ENCODE measurements at places on chromosomes 6 and 20. TPM values are rescaled to one million over a fixed set of nuclear protein-coding genes. Genes with fewer than 3 reads are reported as not detected.

DNA sequence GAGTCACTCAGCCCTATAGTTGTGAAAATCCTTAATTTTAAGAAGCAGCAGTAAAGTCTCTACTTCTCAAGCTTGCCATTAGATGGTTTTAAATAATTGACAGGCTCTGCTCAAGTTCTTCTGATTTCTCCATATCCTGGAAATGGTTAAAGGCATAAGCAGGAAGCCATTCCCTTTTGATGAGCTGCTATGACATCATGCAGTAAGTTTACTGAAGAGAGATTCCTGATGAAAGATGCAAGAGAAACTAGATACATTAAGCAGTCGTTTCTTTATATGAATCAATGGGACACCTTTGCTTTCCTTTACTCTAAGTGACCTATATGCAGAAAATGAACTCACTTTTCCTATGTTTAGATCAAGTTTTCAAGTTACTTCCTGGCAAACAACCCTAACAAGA lies 9.8 kb downstream of the POPDC3 start:
- no peak overlapping the region for H3K27ac ChIP-seq
- H3K4me3 ChIP-seq, result no peak overlapping the region
- no peaks in the 10 kb centered on the region for H3K4me1 ChIP-seq

CLPSL1 gene
- not detected for total RNA-seq

DNA sequence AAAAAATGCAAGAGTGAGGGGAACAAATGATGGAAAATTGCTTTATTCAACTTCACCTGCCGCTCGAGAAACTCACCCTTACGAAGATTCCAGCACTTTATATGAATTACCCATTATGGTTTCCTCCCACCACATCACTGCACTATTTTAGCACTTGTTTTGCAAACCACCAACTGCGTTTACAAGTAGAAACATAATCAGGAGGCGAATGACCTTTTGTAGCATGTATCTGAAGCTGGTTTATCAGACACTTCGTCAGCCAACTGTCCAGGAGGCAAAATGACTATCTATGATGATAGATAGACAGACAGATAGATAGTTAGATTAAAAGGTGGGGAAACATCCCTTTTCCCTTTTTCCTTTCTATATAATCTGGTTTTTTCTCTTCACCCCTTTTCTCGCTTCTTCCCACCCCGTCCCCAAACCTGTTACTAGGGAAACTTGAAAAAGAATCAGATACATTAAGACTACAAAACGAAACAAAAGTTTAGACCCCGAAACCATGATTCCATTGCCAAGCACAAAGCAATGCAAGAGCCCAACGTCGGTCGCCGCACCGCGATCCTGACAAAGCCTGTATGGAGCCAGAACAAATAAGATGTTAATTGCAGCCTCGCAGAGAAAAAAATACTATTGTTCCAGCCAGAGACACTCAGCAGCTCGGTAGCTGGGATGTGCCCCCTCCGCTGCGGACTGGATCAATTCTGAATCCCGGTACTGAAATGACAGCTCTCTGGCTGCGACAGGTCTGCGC lies 933 bp upstream of the ADGRB3 start:
- DNase-seq, result no peak
- no peaks in the 10 kb centered on the region for H3K27me3 ChIP-seq
- no peaks in the 10 kb centered on the region for H3K4me1 ChIP-seq
- H3K4me3 ChIP-seq, result peak overlapping the region; percentile 62
- H3K27ac ChIP-seq, result peak overlapping the region; percentile 69

CNBD2 gene
- 3.3 TPM for total RNA-seq

GRCh38 chr6:155887421-155887820 lies 431.8 kb upstream of the NOX3 start:
- peaks cover 3% of the 10 kb centered on the region for H3K4me1 ChIP-seq
- H3K27me3 ChIP-seq, result no peaks in the 10 kb centered on the region
- H3K36me3 ChIP-seq, result no peaks in the 10 kb centered on the region

GRCh38 chr20:44938637-44939036 lies 21.6 kb downstream of the TOMM34 start:
- DNase-seq, result no peak
- H3K36me3 ChIP-seq, result no peaks in the 10 kb centered on the region
- peaks cover 3% of the 10 kb centered on the region for H3K4me1 ChIP-seq
- H3K4me3 ChIP-seq, result no peak overlapping the region
- no peak overlapping the region for H3K27ac ChIP-seq

CST2 gene
- total RNA-seq, result not detected

GRCh38 chr20:46930640-46931339 lies 36.1 kb downstream of the EYA2 start:
- no peaks in the 10 kb centered on the region for H3K36me3 ChIP-seq
- no peaks in the 10 kb centered on the region for H3K27me3 ChIP-seq
- no peak overlapping the region for H3K4me3 ChIP-seq
- DNase-seq, result no peak
- H3K27ac ChIP-seq, result no peak overlapping the region
- no peaks in the 10 kb centered on the region for H3K4me1 ChIP-seq

- H3K36me3 ChIP-seq, result no peaks in the 10 kb centered on the region
- H3K4me1 ChIP-seq, result peaks cover 18% of the 10 kb centered on the region
- H3K27ac ChIP-seq, result no peak overlapping the region
- H3K27me3 ChIP-seq, result no peaks in the 10 kb centered on the region
- H3K4me3 ChIP-seq, result peak overlapping the region; percentile 15
Measured at GRCh38 chr20:25310921-25311728, 63.2 kb downstream of the PYGB start.

DNA sequence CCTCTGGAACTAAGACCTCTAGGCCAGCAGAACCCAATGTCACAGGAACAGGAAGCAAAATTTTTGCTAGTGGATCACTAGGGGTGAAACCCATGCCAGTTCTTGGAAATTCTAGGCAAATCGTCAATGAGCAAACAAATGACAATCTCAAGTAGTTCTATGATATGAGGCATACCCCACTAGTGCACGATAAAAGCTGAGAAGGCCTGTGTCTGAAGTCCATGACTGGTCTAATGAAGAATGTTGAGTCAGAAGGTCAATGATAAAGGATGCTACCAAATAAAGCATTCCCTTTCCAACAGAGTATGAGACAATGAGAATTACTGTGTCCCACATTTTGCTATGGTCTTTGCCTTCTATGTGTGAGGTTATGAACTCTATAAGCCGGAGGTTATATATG lies 149.4 kb upstream of the NOX3 start:
- DNase-seq, result no peak
- no peak overlapping the region for H3K4me3 ChIP-seq
- H3K27ac ChIP-seq, result no peak overlapping the region
- no peaks in the 10 kb centered on the region for H3K4me1 ChIP-seq
- no peaks in the 10 kb centered on the region for H3K36me3 ChIP-seq

GRCh38 chr6:9159051-9159450 lies 723.7 kb upstream of the SLC35B3 start:
- H3K36me3 ChIP-seq, result no peaks in the 10 kb centered on the region
- no peak overlapping the region for H3K4me3 ChIP-seq
- H3K27me3 ChIP-seq, result no peaks in the 10 kb centered on the region
- no peak overlapping the region for H3K27ac ChIP-seq
- DNase-seq, result no peak

DNA sequence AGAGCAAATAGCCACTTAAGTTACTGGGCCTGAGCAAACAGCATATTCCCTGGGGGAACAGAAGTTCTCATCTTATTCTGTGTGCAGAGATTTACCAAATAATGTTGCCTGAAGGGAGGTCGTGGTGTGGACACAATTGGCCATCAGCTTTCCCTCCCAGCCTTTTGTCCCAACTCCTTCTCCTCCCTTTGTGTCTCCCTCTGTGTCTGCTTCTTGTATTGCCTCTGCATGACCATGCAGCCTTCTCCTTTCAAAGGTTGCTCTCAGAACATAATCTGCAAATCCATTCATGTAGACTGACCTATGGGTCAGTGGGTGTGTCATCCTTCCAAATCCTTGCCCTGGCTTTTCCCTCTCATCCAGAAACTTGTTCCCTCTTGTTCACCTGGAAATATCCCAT lies 150.3 kb upstream of the INSM1 start:
- DNase-seq, result no peak
- H3K4me3 ChIP-seq, result no peak overlapping the region
- H3K27ac ChIP-seq, result no peak overlapping the region
- H3K27me3 ChIP-seq, result no peaks in the 10 kb centered on the region

DNA sequence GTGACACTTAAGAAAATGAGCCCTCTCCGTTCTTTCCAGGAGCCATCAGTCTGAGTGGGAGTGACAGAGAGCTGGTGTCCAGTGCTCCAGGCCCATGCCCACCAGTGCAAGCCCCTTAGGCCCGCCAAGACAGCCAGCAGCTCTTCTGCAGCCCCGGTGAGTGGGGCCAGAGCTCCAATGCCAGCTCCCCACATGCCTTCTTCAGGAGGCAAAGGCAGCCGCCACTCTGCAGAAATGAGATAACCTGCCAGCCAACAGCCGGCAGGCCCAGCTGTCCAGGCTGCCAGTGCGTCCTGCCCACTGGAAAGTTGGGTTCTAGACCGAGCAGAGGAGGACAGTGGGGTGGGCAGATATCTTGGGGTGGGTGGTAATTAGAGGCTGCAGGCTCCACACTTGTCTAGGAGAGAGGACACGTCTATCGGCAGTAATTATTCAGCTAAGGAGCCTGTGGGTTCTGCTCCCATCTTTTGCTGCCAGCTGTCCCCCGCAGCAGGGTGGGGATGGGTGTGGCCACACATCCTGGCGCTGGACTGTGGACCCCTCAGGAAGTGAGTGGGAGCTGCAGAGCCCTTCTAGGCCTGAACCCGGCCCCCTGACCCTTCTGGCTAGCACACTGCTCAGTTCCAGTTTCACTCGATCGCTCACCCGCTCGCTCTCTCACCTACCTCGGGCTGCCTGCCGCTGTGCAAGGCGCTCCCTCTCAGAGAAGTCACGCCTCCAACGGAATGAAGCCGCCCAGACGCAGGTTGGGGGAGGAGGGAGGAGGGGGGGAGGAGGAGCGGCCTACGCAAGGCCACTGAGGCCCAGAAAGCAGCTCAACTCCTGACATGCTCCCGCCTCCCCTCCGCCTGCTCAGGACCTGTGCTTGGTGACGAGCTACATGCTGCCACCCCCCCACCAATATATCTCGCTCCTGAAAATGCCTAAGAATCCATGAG lies 3.6 kb downstream of the GRM4 start:
- peaks cover 11% of the 10 kb centered on the region for H3K4me1 ChIP-seq
- no peaks in the 10 kb centered on the region for H3K27me3 ChIP-seq
- H3K4me3 ChIP-seq, result no peak overlapping the region
- no peak for DNase-seq
- H3K27ac ChIP-seq, result no peak overlapping the region

DNA sequence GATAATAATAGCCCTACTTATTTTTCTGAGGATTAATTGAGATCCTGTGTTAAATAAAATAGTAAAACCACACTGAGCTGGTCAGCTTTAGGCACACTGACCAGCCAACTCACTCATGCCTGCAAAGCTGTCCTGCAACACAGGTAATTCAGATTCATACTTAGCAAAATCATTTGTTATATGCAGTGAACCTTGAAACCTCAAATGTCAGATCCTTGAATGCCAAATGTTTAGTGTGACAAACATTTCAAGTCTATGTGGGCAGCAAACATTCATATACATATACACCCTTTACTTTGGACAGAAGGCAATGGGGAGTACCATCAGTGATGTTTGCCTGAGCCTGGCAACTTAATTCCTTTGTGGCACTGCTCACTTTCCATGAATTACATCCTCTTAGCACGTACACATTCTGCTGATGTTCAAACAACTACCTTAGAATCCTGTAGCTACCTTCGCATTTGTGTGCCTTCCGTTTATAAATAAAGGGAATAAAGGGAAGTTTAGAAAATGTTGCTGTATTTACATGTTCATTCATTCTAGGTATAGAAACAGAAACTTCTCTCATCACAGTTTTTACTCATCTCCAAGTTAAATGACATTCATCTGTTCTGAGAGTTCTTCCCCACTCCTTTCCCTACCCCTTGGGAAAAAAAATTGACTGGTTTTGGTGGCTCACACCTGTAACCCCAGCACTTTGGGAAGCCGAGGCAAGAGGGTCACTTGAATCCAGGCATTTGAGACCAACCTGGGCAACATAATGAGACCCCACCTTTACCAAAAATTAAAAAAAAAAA lies 140.8 kb downstream of the ZFAND3 start:
- H3K36me3 ChIP-seq, result no peaks in the 10 kb centered on the region
- no peak overlapping the region for H3K4me3 ChIP-seq
- H3K4me1 ChIP-seq, result no peaks in the 10 kb centered on the region
- DNase-seq, result no peak

PRR18 gene
- total RNA-seq, result 0.33 TPM

GHRH gene
- total RNA-seq, result not detected

GRCh38 chr6:137641474-137642077 lies 147.4 kb upstream of the OLIG3 start:
- H3K4me3 ChIP-seq, result no peak overlapping the region

DNA sequence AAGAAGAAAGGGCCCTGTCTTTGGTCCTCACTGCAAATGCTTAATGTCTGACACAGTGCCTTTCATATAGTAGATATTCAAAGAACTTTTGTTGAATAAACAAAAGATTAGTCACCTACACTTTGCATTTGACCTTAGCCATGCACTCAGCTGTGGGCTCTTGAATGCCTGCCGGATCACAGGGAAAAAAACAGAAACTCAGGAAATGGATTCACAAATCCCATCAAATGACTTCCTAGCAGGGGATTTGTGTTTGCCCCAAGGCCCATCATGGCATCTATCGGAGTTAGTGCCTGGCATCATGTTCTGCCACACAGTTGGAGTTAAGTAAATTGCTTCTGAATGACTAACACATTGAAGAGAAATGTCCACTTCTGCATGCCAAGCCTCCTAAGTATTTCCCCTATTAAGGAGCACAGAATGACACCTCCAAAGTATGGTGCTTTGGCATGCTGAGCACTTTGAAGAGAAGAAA lies 72.3 kb upstream of the DST start:
- no peaks in the 10 kb centered on the region for H3K27me3 ChIP-seq
- no peak overlapping the region for H3K27ac ChIP-seq
- no peak for DNase-seq
- H3K4me1 ChIP-seq, result peaks cover 6% of the 10 kb centered on the region
- H3K36me3 ChIP-seq, result no peaks in the 10 kb centered on the region

- H3K4me1 ChIP-seq, result no peaks in the 10 kb centered on the region
- no peaks in the 10 kb centered on the region for H3K27me3 ChIP-seq
- H3K4me3 ChIP-seq, result no peak overlapping the region
- H3K36me3 ChIP-seq, result no peaks in the 10 kb centered on the region
Measured at GRCh38 chr6:39555136-39555535, 170.1 kb downstream of the KIF6 start.

GRCh38 chr6:157380458-157380778 lies 572 bp upstream of the ZDHHC14 start:
- no peaks in the 10 kb centered on the region for H3K36me3 ChIP-seq
- peaks cover 4% of the 10 kb centered on the region for H3K4me1 ChIP-seq
- peak overlapping the region; percentile 78 for H3K4me3 ChIP-seq
- DNase-seq, result no peak
- no peaks in the 10 kb centered on the region for H3K27me3 ChIP-seq
- peak overlapping the region; percentile 93 for H3K27ac ChIP-seq

DNA sequence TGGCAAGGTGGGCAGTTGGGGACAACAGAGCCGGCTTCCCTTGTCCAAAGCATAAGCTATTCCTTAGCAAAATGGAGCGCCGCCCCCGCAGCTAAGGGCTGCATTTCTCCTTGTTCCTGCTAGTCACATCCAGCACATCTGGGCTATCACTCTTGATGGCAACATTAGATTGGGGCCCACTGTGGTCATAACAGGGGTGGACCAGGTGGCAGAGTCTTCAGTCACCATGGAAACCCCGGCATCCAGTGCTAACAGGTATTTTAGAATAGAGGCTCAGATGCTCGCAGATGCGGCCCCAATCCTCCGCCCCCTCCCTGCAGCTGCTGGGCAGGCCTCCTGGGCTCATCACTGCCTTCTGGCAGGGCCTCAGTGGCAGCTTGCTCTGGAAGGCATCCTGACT lies 168.2 kb upstream of the PROKR2 start:
- H3K4me3 ChIP-seq, result no peak overlapping the region
- no peaks in the 10 kb centered on the region for H3K36me3 ChIP-seq
- no peaks in the 10 kb centered on the region for H3K27me3 ChIP-seq

Measured in ovary (tissue), 10 donors.